Renal cortex interstitium (tissue), 15 donors: ENCODE measurements at places on chromosomes 3 and 15.

DNA sequence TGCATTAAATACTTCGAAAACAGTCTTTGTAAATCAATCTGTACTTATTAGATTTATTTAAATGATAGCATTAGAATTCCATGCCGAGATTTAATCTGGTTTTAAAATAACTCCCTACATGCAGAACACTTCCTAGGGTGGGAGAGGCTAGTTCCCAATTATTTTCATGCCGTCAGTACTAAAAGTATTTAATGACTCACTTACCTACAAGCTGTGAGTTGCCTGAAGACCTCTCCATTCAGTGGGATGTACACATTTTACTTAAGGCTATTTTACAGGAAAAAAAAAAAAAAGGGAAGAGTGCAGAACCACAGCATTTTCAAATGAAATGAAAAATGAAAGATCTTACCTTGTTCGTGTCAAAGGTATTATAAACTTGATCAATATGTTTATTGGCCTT lies 469 bp downstream of the GUCA1C start:
- DNase-seq, result no peak

DNA sequence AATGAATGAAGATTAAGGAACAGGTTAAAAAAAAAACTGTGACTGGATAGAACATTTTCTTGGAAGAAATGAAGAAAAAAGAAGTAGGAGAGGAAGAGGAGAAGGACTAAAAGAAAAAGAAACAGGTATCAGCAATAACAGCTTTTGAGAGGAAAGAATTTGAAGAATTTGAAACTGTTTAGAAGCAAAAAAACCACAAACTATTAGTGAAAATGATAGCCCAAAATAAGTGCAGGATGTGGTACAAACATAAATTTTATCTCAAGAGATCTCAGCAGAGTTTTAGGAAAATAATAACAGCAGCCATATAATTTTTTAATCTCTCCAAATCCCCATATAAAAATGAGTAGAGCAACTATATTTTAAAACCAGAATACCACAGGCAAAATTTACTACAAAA lies 8.8 kb upstream of the A4GNT start:
- DNase-seq, result no peak

GRCh38 chr3:63228087-63228486 lies 50.0 kb upstream of the SYNPR start:
- no peak for DNase-seq

GRCh38 chr3:52925405-52926313 lies 28.3 kb upstream of the STIMATE start:
- no peak for DNase-seq

- DNase-seq, result no peak
Measured at GRCh38 chr15:80611543-80612080, 83.5 kb upstream of the ABHD17C start.

GRCh38 chr3:188043891-188044290 lies 110.1 kb upstream of the LPP start:
- DNase-seq, result no peak

DNA sequence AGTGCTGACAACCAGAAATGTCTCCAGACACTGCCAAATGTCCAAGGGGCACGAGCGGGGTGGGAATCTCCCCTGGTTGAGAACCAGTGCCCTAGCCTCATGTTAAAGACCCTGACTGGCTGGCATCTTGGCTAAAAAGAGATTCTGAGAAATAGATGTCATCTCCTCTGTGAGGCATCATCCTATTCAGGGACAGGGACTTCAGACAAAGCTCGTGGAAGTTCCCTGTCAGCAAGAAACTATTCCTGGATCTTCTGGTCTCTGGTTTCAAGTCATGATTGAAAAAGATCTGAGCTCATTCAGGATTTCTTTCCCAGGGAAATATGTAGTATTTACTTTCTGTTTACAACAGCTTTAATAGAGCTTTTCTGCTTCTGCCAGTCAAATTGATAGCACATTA lies 10.8 kb downstream of the WDR5B start:
- DNase-seq, result no peak

- DNase-seq, result no peak
Measured at GRCh38 chr3:105526360-105527111, 159.8 kb downstream of the ALCAM start.

DNA sequence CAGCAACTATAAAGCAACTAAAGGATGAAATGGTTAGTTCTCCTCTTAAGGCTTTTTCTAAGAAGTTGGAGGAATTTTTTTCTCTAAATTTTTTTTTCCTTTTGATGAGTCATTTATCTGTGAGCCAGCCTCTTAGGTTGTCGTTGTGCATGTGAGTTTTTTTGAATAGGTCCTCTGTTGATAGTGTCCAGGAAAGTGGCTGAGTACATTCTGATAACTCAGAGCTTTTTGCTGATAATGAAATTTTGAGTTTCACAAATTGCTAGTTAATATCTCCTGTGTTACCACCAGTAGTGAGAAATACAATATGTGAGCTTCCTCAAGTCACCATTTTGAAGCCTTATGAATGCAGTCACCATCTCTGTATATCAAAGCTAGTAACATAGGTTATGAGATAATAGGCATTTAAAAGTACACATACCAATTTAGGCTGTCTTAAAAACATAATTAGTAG lies 7.1 kb upstream of the LXN start:
- no peak for DNase-seq

DNA sequence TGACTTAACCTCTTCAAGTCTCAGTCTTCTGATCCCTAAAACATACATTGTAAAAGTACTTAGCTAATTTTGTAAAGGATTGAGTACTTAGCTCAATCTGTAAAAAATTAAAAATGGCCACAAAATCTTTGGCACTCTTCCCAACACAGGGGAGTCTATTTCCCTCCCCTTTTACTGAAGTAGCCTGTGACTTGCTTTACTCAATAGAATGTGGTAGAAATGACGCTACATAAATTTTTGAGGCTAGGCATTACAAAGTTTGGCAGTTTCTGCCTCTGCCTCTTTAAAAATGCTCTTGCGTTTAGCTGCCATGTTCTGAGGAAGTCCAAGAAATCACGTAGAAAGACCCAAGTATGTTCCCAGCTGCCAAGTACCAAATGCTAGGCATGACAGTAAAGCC lies 80.2 kb downstream of the CBLB start:
- no peak for DNase-seq

DNA sequence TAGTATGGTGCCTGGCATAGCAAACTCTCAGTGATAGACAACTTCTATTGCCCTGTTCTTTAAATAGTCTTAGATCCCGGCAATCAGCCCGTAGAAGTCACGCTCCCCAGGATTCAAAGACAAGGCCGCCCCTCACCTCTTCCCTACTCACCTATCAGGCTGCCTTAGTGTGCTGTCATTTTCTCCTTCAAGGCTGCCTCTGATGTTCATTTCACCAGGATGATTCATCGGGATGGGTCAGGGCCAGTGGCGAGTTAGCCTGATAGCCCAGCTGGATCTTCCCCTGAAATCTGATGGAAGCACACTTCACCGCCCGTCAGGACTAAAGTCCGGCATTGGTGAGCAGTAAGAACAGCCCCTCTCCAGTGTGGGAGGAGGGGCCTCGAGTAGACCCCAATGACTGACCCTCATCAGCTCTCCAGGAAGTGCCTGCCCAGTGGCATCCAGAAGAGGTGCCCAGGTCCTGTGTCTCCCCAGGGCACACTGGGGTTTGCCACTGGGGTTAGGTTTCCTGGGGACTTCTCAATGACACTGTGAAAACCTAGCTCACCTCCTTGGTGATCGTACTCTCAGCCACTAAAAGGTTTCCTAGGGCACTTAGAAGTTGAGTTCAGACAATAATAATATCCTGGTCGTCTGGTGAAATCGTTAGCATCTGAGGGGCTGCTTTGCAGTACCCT lies 37.5 kb downstream of the TPM1 start:
- no peak for DNase-seq

DNA sequence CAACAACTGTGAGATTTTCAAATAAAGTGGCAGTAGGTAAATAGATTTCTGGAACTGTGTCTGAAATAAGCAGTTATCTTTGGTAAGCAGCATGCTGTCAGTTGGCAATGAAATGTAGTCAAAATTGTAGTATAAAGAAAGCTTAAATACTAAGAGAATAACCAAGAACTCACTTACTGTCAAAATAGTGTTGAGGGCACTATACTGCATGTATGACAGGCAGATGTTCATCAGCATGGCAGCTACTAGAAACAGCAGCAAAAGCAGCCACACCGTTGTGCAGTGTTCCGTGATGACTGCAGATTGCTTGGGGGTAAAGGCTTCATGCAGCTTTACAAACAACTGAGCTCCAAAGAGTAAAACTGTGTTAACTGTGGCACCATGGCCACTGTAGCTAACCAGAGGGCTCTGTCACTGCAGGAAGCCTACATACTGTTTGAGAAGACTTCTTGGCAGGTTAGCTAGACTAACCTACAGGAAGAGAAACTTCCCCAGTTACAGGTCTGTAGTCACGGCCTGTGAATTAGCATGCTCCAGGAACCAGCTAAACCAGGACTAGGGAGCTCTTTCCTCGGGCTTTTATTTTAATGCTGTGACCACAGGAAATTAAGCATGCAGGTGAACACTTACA lies 459.7 kb downstream of the TBL1XR1 start:
- DNase-seq, result no peak

GRCh38 chr15:62867844-62868243 lies 174.7 kb upstream of the TPM1 start:
- no peak for DNase-seq

DNA sequence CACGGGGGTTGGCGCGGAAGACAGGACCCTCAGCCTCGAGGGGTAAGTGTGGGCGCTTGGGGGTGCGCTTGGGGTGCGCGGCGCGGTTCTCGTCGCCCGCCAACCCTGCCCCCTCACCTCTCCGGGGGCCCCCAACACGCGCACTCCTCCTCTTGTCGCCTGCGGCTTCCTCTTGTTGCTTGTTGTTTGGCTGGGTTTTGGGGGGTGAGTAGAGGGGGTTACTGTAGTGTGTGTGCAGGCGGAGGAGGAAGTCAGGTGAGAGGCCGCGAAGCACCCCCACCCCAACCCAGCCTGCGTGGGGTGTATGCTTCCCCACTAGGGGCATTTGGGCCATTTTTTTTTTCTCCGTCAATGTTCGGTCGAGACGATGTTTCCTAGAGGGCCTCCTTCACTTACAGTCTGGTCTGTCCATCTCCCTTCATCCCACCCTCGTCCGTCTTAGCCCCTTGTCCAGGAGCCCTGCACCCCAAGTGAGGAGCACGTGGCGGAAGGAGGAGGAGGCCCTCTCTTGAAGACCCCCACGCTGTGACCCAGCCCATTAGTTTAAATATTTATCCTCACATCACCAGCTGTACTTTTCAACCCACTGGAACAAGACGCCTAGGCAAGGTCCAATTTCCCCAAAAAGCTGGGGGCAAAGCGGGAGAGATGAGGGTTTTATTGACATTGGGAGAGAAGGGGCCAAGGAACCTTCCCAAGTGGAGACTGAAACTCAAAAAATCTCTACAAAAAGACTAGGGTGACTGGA lies 20.4 kb upstream of the SATB1 start:
- DNase-seq, result no peak

GRCh38 chr15:88623061-88623460 lies 1.9 kb downstream of the AEN start:
- no peak for DNase-seq

DNA sequence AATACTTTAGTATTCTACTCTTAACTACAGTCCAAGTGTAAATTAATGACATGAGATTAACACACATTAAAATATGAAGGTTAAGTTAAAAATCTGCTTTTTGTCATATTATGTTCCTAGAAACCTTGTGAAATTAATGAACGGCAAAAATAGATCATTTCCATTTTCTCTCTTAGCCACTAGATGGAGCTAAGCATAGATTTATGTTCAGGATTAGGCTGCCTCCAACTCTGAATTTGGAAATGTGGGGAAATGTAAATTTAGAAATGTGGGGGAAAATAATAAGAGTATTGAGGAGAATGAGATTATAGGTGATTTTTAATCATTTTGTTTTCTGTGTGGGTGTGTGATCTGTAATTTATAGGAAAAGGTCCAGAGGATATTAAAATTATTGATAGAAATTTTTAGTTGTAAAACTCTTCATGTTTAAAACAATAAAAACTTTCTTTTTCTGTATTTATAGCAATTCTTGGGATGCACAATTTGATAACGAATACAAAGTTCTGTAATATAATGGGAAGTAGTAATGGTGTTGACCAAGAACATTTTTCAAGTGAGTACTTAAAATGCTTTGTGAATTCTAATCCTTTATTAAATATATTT lies 59.2 kb downstream of the TMOD3 start:
- no peak for DNase-seq

GRCh38 chr3:16828815-16829214 lies 55.9 kb upstream of the PLCL2 start:
- no peak for DNase-seq

DNA sequence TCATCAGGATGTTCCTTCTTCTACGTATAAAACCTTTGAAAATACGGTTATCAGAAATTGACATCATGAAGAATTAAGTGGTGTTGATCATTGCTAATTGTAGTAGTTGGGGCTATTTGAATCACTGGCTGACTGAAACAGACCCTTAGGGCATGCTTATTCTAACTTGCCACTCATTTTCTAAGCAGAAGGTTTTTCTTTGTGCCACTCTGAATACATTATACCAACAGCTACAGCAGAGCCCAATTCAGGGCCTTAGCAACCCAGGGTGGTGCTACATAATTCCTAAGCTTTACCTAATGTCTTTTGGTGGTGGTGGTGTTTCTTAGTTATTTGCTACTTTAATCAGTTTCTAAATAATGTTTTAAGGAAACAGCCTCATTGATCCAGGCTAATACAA lies 524.2 kb downstream of the NLGN1 start:
- DNase-seq, result no peak

DNA sequence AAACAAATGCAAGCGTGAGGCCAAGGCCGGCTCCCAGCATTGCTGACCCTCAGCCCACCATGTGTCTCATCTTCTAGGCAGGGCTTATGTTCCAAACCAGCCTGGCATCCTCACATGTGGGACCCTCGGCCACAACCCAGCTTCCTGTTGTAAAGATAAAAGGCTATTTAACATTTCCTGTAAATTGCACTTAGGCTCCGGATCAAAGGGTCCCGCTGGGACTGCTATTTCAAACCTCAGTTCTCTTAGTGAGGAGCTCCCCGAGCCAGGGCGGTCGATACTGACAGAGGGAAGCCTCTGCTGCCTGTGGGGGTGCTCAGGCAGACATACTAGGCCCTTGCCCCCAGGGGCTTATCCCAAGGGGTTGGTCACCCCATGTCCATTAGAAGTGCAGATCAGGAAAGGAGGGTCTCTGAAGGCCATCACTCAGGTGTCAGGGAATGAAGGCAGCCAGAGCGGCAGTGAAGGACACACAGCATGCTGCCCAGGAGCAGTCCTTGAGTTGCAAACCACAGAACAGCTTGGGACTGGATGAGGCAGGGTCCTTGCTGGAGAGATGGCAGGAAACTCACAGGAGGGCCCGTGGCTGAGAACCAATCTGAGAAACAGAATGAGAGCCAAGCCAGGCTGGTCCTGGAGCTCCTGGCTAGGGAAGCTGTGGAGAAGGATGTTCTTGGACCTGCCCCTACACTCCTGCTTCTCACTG lies 239.9 kb downstream of the TLE3 start:
- DNase-seq, result no peak

GRCh38 chr3:58858126-58858525 lies 191.6 kb upstream of the FAM3D start:
- no peak for DNase-seq

GRCh38 chr3:171876680-171877147 lies 33.6 kb downstream of the TMEM212 start:
- DNase-seq, result no peak
